Nephron progenitor cell (in vitro differentiated cells): ENCODE measurements at places on chromosomes 16 and 17.
A peak's percentile ranks its signal among the peaks of the same experiment; 100 is the strongest.

GRCh38 chr17:41888332-41888965, 23.2 kb upstream of the KLHL11 start:
- DNase-seq: no peak

GRCh38 chr16:51326131-51326856, 175.2 kb upstream of the SALL1 start:
- no peak for DNase-seq

DNA sequence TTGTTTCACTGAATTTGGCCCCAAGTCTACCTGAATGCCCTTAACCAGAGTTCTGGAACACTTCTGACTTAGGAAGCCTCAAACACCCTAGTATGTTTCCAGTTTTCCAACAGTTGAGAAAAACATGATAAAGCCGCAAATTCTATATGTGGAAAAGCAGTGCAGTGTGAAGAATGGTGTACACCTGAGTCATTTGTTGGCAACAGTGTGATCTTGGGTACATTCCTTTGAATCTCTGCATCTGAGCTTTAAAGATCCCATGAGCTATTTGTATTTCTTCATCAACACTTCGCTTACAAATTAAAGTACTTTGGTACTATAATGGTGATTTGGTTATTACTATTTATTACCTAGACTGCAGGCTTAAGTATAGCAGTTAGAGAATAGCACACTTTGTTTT, 93.6 kb upstream of the TBX2 start:
- DNase-seq: no peak

DNA sequence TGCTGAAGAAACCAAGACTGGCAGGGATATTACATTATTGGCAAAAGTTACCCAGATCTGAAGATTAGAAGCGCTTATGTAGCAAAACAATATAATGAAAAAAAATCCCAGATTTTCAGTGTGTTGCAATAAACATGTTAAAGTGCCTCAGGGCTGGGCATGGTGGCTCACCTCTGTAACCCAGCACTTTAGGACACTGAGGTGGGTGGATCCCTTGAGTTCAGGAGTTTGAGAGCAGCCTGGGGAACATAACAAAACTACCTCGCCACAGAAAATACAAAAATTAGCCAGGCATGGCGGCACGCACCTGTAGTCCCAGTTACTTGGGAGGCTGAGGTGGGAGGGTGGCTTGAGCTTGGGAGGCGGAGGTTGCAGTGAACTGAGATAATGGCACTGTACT, 6.8 kb downstream of the ZNF207 start:
- no peak for DNase-seq

DNA sequence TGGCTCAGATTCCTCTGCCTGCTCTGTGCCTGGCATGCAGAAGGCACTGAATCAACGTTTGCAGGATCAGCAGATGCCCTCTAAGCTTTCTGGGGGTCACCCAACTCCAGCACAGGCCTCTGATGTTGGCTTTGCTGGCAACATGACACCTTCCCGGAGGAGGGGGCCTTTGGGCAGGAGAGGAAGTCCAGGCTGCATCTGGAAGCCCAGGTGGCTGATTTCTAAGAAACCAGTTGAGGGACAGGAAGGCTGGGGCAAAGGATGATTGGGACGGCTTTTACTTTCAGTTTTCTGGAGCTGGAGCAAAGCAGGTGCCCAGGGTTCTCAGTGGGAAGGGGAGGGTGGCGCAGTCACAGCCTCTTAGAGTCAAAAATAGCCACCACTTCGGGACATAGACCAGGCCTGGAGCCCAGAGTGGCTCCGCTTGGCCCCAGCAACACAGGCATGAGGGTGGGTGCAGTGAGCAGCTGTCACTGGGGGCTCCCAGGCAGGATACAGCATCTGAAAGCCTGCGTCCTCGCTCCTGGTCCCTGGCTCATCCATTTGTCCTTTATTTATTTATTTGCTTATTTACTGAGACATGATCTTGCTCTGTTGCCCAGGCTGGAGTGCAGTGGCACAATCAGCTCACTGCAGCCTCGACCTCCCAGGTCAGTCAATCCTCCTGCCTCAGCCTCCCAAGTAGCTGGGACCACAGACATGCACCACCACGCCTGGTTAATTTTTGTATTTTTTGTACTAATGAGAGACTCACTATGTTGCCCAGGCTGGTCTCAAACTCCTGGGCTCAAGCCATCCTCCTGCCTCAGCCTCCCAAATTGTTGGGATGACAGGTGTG, 15.1 kb downstream of the SOCS1 start:
- DNase-seq: peak; percentile 25

GRCh38 chr17:44971776-44972483, 3.8 kb upstream of the C1QL1 start:
- no peak for DNase-seq

DNA sequence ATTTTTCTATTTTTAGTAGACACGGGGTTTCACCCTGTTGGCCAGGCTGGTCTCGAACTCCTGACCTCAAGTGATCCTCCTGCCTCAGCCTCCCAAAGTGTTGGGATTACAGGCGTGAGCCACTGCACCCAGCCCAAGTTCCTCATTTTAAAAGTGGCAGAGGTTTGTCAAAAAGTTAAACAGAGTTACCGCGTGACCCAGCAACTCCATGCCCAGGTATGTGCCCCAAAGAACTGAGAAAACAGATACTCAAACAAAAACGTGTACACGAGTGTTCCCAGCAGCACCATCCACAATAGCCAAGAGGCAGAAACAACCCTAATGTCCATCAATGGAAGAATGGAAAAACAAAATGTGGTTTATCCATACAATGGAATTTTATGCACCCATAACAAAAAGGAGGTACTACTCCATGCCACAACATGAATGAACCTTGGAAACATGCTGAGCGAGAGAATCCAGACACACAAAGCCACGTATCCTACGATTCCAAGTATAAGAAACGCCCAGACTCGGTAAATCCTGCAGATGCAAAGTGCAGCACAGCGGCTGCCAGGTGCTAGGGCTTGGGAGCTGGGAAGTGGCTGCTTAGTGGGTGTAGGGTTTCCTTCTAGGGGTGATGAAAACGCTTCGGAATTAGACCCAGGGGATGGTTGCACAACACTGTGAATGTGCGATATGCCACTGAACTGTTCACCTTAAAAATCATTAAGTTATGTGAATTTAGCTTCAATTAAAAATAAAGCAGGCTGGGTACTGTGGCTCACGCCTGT, 24.8 kb downstream of the ADCY9 start:
- no peak for DNase-seq

GRCh38 chr17:27989046-27989445, 53.4 kb upstream of the NLK start:
- DNase-seq: no peak

DNA sequence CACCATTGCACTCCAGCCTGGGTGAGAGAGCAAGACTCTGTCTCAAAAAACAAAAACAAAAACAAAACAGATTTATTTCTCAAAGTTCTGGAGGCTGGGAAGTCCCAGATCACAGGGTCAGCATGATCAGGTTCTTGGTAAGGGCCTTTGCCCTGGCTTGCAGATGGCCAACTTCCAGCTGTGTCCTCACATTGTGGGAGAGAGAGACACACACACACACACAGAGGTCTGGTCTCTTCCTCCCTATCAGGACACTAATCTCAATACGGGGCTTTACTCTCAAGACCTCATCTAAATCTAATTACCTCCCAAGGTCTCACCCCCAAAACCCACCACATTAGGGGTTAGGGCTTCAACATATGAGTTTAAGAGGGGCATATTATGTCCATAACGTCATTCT, 26.4 kb upstream of the TAOK1 start:
- DNase-seq: no peak

DNA sequence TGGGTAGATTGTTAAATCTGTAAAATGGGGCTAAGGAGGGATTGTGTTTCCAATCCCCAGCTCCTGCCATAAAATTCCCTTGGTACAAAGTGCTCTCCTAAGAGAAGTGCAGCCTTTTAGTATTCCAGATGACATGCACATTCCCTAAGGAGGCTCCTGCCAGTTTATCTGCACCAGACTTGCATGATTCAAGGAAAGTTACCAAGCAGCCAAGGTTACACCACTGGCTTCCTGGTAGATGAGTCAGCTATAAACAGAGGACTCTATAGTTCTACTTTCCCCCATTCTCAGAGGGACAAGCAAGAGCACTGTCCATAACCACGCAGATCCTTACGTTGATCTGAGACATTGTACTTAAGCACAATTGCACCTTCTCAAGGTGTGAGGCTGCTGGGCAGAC, 1.9 kb downstream of the CALB2 start:
- no peak for DNase-seq

GRCh38 chr16:12339686-12340085, 363.2 kb downstream of the SNX29 start:
- DNase-seq: no peak

DNA sequence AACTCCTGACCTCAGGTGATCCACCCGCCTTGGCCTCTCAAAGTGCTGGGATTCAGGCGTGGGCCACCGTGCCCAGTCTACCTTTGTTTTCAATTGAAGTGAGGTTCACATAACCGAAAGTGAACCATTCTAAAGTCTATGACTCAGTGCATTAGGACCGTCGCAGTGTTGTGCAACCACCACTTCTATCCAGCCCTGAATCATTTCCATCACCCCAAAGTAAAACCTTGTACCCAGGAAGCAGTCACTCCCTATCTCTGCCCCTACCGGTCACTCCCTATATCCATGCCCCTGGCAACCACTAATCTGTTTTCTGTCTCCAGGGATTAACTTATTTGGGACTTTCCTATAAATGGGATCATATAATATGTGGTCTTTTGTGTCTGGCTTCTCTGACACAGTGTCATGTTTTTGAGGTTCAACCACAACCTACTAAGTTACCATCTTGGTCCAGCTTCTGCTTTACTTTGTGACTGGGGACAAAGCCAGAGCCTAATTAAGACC, 28.3 kb upstream of the CDC42EP4 start:
- DNase-seq: no peak

DNA sequence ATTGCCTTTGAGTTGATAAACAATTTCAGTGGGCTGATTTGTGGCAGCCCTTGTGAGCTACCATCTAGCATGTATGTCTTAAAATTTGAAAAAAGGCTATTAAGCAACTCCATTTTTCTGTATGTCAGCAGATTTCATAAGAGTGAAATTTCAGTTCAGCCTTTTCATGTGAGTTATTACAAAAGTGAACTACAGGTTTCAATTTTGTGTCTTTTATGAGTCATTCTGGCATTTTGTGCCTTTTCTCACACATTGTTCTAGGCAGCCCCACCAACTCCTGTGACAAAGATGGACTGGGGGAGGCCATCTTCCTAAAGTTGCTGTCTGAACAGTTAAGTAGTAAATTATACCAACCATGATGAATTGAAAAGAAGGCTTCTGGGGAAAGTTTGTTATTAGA, 52.1 kb downstream of the USP10 start:
- no peak for DNase-seq

DNA sequence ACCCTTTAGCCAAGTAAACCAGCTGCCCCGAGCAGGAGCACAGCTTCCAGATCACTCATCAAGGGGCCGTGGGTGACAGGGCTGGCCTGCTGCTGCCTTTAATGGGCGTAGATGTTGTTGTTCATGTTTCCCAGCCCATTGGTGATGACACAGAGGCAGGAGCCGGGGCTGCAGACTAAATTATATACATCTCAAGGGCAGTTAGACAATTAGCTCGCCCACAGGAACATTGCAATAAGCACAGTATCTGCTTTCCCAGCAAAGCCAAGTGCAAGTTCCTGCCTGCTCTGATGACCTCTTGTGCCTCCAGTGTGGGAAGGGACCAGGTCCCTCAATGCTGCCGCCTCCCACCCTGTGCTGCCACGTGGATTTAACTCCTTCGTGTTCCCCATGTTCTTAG, 485.8 kb downstream of the MAF start:
- no peak for DNase-seq

DNA sequence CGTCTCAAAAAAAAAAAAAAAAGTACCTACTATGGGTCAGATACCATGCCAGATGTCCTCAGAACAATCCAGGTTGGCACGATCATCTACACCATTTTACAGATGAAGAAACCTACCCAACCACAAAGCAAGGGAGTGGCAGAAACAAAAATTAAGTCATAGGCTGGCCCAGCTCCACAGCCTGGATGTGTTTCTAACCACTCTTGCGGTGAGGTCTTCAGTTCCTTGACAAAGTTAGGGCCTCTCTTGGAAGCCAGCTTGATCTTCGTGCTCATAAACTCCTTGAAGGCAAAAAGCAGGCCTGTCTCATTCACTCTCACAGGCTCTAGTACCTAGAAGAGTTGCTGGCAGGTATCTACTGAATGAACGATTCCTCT, 6.2 kb downstream of the GGA2 start:
- no peak for DNase-seq

DNA sequence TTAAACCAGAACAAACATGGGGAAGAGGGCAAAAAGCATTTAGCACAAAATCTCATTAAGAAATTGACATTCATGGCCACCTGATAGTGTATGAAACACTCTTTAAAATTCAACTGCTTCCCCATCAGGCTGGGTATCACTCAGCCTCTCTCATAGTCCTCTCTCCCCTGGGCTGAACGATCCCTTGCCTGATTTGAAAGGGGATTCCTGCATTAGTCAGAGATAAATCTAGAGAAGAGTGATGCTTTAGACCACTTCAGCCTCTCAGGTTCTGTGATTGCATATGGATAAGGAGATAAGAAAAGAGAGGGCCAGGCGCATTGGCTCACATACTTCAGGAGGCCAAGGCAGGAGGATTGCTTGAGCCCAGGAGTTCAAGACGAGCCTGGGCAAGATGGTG, 280.0 kb downstream of the SOX9 start:
- no peak for DNase-seq

DNA sequence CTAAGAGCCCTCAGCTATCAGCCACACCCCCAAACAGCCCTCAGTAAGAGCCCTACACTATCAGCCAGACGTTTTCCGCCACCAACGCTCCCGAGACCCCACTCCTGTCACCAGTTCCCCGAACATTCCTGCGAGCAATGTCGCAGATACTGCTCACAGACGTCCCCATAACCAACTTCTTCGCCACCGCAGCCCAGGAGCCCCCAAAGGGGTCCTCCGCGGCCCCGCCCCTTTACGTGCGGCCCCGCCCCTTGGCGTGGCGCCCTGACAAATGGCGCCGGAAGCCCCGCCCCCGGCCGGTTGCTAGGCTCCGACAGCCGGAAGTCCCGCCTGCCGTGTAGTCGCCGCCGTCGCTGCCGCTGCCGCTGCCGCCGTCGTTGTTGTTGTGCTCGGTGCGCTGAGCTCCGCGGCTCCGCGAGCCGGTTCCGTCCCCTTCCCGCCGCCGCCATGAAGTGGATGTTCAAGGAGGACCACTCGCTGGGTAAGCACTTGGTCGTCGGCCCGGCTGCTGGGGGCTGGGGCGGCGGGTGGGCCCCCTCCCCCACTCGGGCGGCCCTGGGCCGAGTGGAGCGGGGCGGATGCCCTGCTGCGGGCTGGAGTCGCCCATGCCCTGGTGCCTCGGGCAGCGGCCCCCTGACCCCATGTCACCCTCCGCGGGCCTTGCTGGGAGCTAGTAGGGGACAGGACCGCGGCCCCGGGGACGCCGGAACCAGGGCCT, at the start of gene GABARAPL2:
Gene GABARAPL2, plus strand, starts transcription at position 340 of the 718 bp plus-strand sequence. Its CDS starts 108 bp downstream, at position 448.
- DNase-seq: peak; percentile 98

DNA sequence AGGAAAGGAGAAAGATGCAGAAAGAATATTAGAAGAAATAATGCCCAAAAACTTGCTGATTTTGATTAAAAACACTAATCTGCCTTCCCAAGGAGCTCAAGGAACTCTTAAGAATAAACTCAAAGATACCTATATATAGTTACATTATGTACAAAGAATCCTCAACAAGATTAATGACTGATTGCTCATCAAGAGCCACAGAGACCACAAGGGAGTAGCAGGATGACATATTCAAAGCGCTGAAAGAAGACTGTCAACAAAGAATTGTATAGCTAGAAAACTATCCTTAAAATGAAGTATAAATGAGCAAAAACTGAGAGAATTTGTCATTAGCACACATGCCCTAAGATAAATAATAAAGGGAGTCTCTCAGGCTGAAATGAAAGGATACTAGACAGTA, 6.2 kb downstream of the LPCAT2 start:
- DNase-seq: no peak

GRCh38 chr17:6501359-6501758, 55.0 kb downstream of the PITPNM3 start:
- DNase-seq: no peak
